Smooth muscle cell of the pulmonary artery (primary cell): ENCODE measurements at places on chromosomes 3 and 15. TPM values are rescaled to one million over a fixed set of nuclear protein-coding genes. Genes with fewer than 3 reads are reported as not detected.

Gene DAZL
- not detected in 2 replicates for total RNA-seq

Gene THRB
- total RNA-seq, result 0.83 and 3.9 TPM in 2 replicates

Gene CLDN11
- 50.9 and 183 TPM in 2 replicates for total RNA-seq

Gene ERICH6
- 0.03 and 0.07 TPM in 2 replicates for total RNA-seq

Gene CELF6
- 0.07 and 0.23 TPM in 2 replicates for total RNA-seq
